ENCODE measurements at places on chromosomes 3 and 15. TPM values are rescaled to one million over a fixed set of nuclear protein-coding genes. Genes with fewer than 3 reads are reported as not detected.
A peak's percentile ranks its signal among the peaks of the same experiment; 100 is the strongest.

- H3K4me1 ChIP-seq: no peaks in the 10 kb centered on the region
- H3K4me3 ChIP-seq: no peak overlapping the region
- H3K27me3 ChIP-seq: no peaks in the 10 kb centered on the region
Measured at GRCh38 chr3:150917951-150918350, 12.7 kb upstream of the MINDY4B start.

DNA sequence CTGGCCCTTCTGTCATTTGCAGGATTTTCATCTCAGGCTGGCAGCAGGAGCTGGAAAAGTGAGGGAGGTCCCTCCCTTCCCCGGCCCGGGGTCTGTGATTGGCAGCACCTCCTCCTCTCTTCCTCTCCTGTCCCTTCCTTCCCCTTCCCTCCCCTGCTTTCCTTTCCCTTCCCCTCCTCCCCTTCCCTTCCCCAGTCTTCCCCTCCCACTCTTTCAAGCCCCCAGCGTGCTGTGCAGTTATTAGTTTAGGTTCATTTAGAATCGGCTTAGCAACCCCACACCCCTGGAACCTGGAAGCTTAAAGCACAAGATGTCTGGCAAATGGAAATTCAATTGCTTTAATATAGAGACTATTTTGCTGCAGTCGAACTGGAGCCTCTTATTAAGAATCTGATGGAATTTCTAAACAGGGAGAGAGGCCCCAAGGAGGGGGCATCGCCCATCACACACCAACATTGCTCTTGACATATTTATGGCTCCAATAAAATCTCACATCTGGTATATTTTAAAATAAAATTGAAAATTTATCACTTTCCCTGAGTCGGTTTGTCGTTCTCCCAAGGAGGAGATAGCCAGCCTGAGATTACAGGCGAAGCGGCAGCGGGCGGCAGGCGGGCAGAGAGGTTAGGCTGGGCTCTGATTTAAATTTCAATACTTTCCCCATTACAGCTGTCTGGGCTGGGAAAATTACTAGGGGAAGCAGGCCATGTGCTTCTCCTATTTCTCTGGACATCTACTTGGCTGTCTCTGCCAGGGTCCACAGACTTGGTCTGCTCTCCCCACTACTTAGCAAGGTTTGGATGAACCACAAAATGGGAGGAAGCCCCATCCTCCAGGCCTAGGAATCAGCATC lies 98.9 kb downstream of the LINGO1 start:
- H3K27ac ChIP-seq: no peak overlapping the region
- no peak for DNase-seq
- no peak overlapping the region for H3K4me3 ChIP-seq
- H3K27me3 ChIP-seq: peaks cover 2% of the 10 kb centered on the region
- no peaks in the 10 kb centered on the region for H3K4me1 ChIP-seq

GRCh38 chr15:70586241-70586640 lies 177.1 kb downstream of the UACA start:
- no peaks in the 10 kb centered on the region for H3K4me1 ChIP-seq
- no peak overlapping the region for H3K4me3 ChIP-seq
- no peaks in the 10 kb centered on the region for H3K27me3 ChIP-seq
- DNase-seq: no peak
- H3K27ac ChIP-seq: no peak overlapping the region
- H3K36me3 ChIP-seq: no peaks in the 10 kb centered on the region

The AQP9 gene
- 0.17 TPM for total RNA-seq

DNA sequence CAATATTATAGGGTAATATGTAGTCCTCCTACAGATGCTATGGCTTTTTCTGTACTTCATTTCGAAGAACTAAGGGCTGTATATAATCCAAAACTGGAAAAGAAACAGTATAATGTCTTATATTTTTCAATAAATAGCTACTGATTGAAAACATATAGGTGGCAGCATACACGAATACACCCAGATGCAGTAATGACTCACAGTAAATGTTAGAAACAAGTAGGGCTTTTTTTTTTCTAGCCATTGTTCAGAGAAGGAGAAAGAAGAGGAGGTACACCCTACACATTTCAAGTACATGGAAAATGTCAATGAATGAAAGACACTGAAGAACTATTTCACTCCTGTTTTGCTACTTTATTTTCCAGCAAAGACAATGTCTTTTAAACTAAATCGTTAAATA lies 9.4 kb downstream of the DAZL start:
- H3K27ac ChIP-seq: no peak overlapping the region
- no peaks in the 10 kb centered on the region for H3K4me1 ChIP-seq
- no peak for DNase-seq
- no peak overlapping the region for H3K4me3 ChIP-seq
- no peaks in the 10 kb centered on the region for H3K27me3 ChIP-seq

The MTHFS gene
- 28.7 TPM for total RNA-seq

DNA sequence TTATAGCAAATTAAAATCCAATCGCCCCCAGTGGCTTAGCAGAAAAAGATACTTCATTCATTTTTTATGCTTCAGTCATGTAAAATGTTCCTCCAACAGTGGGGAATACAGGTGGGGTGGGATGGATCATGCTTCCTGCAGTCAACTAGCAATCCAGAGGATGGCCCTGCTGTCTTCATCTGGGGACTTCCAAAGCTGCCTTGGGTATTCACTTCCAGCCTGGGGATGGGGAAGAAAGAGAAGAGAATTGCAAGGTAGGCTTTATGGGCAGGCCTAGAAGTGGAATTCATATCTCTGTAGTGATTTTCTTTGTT lies 354.8 kb upstream of the SLCO3A1 start:
- H3K4me1 ChIP-seq: no peaks in the 10 kb centered on the region
- no peaks in the 10 kb centered on the region for H3K27me3 ChIP-seq
- no peak overlapping the region for H3K4me3 ChIP-seq
- H3K27ac ChIP-seq: no peak overlapping the region
- no peak for DNase-seq
- no peaks in the 10 kb centered on the region for H3K36me3 ChIP-seq

- H3K4me1 ChIP-seq: no peaks in the 10 kb centered on the region
- no peaks in the 10 kb centered on the region for H3K36me3 ChIP-seq
- H3K4me3 ChIP-seq: no peak overlapping the region
- DNase-seq: no peak
- no peaks in the 10 kb centered on the region for H3K27me3 ChIP-seq
- H3K27ac ChIP-seq: no peak overlapping the region
Measured at GRCh38 chr3:66052721-66053549, 14.2 kb upstream of the MAGI1 start.

- H3K27me3 ChIP-seq: no peaks in the 10 kb centered on the region
- DNase-seq: no peak
- H3K4me1 ChIP-seq: no peaks in the 10 kb centered on the region
- H3K36me3 ChIP-seq: no peaks in the 10 kb centered on the region
- no peak overlapping the region for H3K4me3 ChIP-seq
- H3K27ac ChIP-seq: no peak overlapping the region
Measured at GRCh38 chr3:140823106-140823505, 118.5 kb upstream of the SLC25A36 start.

DNA sequence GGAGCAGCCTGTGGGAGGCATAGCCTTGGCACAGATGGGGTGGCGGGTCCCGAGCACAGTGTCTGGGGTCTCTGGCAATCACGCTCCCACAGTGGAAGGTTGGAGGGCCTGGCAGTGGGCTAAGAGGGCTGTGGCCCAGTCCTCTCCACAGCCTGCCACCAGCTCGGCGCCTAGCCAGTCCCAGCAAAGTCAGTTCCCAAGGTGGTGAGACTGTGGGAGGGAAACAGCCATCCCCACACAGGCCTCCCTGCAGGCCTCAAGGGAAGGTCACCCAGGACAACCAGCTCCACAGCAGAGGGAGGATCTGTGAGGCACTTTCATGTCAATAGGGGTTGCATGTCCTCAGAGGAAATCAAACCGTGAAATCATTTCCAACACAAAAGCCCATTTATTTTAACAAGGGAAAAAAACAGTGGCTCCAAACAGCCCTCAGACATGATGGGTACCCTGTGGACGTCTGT lies 27.6 kb upstream of the LIMD1 start:
- no peak for DNase-seq
- H3K4me3 ChIP-seq: no peak overlapping the region
- no peaks in the 10 kb centered on the region for H3K36me3 ChIP-seq
- no peak overlapping the region for H3K27ac ChIP-seq

- no peak overlapping the region for H3K27ac ChIP-seq
- DNase-seq: no peak
- H3K4me1 ChIP-seq: no peaks in the 10 kb centered on the region
- no peaks in the 10 kb centered on the region for H3K36me3 ChIP-seq
Measured at GRCh38 chr15:49171790-49172189, 1.7 kb downstream of the GALK2 start.

GRCh38 chr15:37094333-37094914 lies 5.9 kb downstream of the MEIS2 start:
- peak overlapping the region; percentile 65 for H3K4me3 ChIP-seq
- peak overlapping the region; percentile 87 for H3K27ac ChIP-seq
- H3K27me3 ChIP-seq: no peaks in the 10 kb centered on the region
- no peak for DNase-seq

The CPLX3 gene
- total RNA-seq: 59.8 TPM

The GOLGA6D gene
- not detected for total RNA-seq

DNA sequence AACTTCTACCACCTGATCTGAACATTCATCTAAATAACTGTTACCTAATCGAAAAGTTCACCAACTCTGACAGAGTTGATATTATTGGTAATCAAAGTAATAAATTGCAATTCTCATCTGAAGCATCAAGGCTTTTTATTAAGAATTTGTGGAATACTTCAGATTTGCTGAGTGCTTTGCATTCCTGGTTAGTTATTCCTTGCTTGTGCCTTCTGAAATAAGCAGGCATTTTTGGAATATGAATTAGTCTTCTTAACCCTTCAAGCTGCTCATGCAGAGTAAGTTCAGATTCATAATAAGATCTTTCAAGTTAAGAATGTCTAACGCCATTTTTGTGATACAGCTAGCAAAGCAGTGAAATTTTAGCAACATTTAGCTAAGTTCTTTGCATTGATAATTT lies 188.5 kb downstream of the ALCAM start:
- DNase-seq: no peak
- H3K27me3 ChIP-seq: no peaks in the 10 kb centered on the region

The IQCF5 gene
- total RNA-seq: not detected

DNA sequence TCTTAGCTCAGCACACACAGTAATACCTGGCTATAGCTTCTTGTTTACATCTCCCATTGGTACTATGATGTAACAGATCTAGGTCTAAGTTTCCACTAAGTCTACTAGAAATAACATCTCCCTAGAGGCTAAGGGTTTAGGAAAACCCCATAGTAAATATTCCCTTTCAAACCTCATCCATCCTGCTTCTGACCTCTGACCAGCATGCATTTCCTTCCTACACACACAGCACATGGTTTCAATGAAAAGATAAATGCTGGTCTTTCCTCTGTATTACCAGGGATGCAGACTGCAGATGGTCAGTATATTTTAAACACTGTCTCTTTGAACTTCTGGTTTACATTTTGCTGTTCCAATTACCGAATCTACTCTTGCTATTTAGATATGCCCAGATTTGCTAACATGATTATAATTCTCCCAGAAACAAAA lies 96.6 kb downstream of the EFL1 start:
- H3K36me3 ChIP-seq: peaks cover 6% of the 10 kb centered on the region
- H3K4me3 ChIP-seq: no peak overlapping the region
- DNase-seq: no peak
- no peaks in the 10 kb centered on the region for H3K4me1 ChIP-seq
- H3K27ac ChIP-seq: no peak overlapping the region
- no peaks in the 10 kb centered on the region for H3K27me3 ChIP-seq

DNA sequence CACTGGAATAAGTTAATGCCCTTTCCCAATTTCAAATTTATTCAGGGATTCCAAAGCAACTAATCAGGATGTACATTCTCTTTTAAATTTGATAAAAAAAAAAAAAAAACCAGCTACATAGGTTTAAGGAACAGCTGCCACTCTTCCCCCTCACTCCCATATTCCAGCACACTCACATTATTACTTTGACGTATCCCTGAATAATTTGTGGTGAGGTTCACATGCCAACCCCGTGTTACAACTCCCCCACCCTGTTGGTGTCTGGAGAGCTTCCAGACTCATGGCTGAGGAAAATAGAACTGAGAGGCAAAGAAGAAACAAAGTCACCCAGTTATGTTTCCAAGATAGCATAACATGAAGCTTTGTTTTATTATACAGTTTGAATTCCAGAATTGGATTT lies 300.5 kb upstream of the MME start:
- H3K4me1 ChIP-seq: no peaks in the 10 kb centered on the region
- no peaks in the 10 kb centered on the region for H3K36me3 ChIP-seq
- no peak overlapping the region for H3K4me3 ChIP-seq
- DNase-seq: no peak
- no peaks in the 10 kb centered on the region for H3K27me3 ChIP-seq
- no peak overlapping the region for H3K27ac ChIP-seq

DNA sequence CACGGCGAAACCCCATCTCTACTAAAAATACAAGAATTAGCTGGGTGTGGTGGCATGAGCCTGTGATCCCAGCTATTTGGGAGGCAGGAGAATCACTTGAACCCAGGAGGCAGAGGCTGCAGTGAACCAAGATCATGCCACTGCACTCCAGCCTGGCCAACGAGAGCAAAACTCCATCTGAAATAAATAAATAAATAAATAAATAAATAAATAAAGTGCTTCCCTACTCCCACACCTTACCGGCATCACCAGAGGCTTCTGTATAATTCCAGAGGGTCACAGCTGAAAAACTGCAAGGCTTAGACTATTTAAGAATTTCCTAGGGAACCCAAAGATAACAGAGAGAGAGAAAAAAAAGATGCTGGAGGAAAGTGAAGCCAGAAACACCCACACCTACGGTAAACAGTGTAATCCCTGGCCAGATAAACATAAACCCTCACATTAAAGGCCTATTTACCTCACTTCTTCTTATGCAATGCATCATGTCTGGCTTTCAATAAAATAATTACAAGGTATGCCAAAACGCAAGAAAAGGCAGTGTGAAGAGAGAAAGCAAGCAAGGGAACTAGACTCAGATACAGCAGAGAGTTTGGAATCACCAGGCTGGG lies 15.0 kb upstream of the TRPM1 start:
- H3K27ac ChIP-seq: no peak overlapping the region
- no peaks in the 10 kb centered on the region for H3K36me3 ChIP-seq
- no peaks in the 10 kb centered on the region for H3K4me1 ChIP-seq
- no peak overlapping the region for H3K4me3 ChIP-seq

The SLCO2A1 gene
- total RNA-seq: 15.9 TPM

GRCh38 chr15:74869726-74870407 lies 3.3 kb downstream of the SCAMP2 start:
- no peak for DNase-seq
- no peak overlapping the region for H3K4me3 ChIP-seq
- no peak overlapping the region for H3K27ac ChIP-seq
- no peaks in the 10 kb centered on the region for H3K36me3 ChIP-seq
- H3K4me1 ChIP-seq: peaks cover 23% of the 10 kb centered on the region
- no peaks in the 10 kb centered on the region for H3K27me3 ChIP-seq

The COL6A5 gene
- total RNA-seq: not detected

Measured in prostate gland (tissue), 2 donors.